ENCODE measurements at places on chromosomes 2 and 18.
A peak's percentile ranks its signal among the peaks of the same experiment; 100 is the strongest.

GRCh38 chr2:128774320-128775216 lies 455.9 kb upstream of the HS6ST1 start:
- DNase-seq, result no peak

- no peak for DNase-seq
These were observed 197.4 kb upstream of the SPHKAP start for GRCh38 chr2:228378696-228379425.

GRCh38 chr2:60965499-60965785 lies 52.1 kb upstream of the PEX13 start:
- no peak for DNase-seq

- DNase-seq, result no peak
These were observed 138.9 kb downstream of the MREG start for GRCh38 chr2:215874418-215874817.

- no peak for DNase-seq
These were observed 135.3 kb downstream of the C1D start for GRCh38 chr2:67927501-67927900.

GRCh38 chr2:190771726-190772125 lies 108.9 kb upstream of the GLS start:
- DNase-seq, result no peak

- DNase-seq, result no peak
These were observed 218.1 kb downstream of the TWIST2 start for GRCh38 chr2:239065962-239066361.

DNA sequence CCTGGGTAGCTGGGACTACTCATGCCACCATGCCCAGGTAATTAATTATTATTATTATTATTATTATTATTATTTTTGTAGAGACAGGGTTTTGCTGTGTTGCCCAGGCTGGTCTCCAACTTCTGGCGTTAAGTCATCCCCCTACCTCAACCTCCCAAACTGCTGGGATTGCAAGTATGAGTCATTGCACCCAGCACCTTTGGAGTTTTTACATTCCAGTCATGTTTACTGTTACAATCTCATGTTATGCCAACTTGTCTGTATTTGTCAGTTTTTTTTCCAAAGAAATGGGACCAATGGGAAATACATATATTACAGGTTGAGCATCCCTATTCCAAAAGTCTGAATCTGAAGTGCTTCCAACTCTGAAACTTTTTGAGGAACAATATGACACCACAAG lies 903.8 kb downstream of the SLC4A3 start:
- DNase-seq, result no peak

- no peak for DNase-seq
These were observed 29.7 kb downstream of the GNLY start for GRCh38 chr2:85723707-85724360.

- no peak for DNase-seq
These were observed 103.9 kb downstream of the MRO start for GRCh38 chr18:50715919-50716318.

DNA sequence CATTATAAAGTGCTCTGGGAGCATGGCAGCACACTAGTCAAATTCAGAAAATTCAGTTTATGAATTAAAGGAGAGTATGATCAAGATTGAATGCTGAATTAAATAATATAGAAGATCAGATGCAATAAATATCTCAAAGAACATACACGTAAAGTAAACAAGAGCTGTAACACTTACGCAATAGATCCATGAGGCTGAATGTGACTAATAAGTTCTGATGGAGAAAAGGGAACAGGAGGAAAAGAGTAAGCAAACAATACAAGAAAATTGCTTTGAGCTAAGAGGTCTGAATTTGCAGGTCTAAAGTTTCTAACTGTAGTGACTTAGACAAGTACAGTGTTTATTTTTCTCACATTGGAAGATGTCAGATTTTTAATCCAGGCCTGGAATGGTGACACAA lies 646.7 kb upstream of the ZNF804A start:
- DNase-seq, result peak; percentile 30

DNA sequence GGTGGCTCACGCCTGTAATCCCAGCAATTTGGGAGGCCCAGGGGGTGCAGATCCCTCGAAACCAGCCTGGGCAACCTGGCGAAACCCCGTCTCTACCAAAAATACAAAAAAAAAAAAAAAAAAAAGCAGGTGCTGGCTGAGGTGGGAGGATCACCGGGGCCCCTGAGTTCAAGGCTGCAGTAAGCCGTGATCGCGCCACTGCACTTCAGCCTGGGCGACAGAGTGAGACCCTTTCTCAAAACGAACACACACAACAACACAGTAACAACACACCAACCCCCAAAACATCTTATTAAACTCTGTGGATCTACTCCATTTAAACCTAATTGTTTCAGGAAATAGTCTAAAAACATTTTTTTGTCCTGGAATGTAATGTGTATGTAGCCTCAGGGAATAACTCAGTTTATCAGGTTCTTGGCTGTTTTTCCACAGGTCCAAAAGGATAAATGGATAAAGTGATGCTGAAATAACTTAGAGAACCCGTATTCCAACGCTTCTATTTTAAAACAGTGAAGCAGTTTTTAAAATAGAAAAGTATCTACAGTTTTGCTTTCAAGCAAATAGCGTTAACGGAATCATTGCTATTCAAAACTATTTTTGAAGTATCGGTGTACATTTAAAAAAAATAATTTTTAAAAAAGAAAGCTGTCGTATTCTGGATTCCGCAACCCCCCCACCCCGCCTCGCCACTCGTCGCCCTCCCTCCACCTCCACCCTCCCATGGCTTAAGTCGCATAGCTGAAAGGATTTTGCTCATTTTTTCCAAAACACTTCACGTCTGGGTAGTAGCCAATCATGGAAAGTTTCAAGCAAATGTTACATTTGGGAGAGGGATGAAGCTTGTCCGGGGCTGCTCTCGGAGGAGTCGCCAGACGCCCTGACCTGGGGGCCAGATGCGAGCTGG lies 895 bp upstream of the GLS start:
- no peak for DNase-seq

- no peak for DNase-seq
These were observed 61.2 kb downstream of the NGEF start for GRCh38 chr2:232951891-232952290.

- peak; percentile 50 for DNase-seq
These were observed 218.1 kb downstream of the WDR7 start for GRCh38 chr18:56869189-56869777.

DNA sequence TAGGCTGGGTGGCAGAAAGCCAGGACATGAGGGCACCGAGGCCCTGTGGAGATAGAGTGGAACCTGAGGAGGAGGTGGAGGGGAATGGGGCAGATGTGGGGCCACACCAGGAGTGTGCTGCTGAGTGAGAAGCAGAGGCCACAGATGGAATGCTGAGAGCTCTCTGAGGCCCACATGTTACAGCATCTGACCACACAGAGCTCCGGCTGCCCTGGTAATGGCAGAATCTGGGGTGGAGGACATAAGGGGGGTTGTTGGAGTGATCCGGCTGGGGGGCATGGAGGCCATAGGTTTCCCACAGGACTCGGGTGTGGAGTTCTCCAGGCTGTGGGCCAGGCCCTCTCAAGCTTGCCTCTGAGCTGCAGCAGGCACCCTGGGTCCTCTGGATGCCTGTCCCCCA lies 3.8 kb downstream of the MZT2B start:
- DNase-seq, result no peak

DNA sequence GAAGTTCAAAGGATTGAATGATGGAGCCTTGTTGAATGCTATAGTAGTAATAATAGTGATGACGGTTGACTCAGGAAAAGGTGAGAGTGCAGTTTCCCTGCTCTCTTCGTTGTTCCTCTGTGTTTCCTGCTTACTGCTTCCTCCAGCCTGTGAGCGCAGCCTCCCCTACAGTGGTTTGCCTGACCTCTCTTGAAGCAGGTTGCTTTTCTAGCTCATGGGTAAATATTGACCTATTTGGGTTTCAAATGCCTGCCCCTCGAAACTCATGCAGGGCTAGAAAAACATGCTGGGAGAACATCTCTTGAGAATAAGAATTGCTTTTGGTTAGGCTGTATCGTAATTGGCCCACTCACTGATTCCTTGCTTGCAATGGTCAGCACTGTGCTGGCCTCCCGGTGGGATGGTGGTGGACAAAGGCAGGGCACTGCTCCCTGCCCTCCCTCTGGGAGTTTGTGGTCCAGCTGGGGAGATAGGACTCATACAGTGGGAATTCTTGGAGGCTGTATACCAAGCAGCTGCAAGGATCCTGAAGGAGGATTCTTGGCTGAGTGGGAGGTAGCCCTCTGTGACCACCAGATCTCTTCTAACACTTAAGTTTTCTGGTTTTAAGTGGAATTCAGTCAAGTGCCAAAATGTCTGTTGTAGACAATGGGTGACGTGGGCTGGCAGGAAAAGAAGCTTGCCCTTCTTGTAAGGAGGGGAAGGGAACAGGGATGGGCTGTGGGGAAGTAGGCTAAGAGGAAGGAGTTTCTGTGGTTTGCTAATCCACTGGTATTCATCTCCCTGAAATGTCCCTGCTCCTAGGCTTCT lies 5.4 kb upstream of the RNF181 start:
- no peak for DNase-seq

GRCh38 chr2:210859314-210859713 lies 302.9 kb downstream of the CPS1 start:
- no peak for DNase-seq

GRCh38 chr2:773256-774160 lies 96.3 kb upstream of the TMEM18 start:
- DNase-seq, result no peak

- no peak for DNase-seq
These were observed 3.5 kb downstream of the TRIB2 start for GRCh38 chr2:12720278-12720620.

DNA sequence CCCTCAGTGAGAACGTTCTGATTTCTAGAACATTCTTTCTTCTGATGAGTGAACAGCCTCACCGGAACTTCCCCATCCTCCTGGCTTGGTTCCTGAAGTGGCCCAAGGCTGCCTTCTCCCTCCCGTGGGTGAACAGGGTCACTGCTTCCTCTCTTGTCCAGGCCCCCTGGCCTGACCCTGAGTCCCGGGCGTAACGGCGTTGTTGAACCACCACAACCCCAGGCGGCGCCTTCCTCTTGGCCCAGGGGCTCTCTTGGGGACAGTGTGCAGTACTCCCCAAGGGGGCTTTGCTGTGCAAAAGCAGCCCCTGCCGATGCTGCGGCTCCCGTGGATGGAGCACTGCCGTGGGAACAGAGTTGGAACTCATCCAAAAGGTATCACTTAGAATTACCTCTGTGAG lies 147.2 kb downstream of the TSN start:
- DNase-seq, result no peak

DNA sequence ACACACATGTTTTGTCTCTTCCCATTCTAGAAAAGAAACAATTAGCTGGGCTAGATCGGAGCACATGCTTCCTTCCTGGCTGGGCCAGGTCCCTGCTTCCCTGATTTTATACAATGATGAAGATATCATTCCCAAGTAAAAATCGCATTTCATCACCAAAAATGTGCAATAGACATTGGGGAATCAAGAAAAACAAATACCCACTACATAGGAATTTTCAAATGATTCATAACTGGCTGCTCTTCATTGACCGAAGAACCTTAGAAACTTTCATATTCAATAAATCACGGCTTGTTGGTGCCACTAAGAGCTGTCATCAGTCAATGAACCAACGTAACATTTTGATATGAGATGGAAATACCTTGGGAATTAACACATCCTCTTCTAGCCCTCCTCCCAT lies 373.6 kb upstream of the TRIB2 start:
- no peak for DNase-seq

DNA sequence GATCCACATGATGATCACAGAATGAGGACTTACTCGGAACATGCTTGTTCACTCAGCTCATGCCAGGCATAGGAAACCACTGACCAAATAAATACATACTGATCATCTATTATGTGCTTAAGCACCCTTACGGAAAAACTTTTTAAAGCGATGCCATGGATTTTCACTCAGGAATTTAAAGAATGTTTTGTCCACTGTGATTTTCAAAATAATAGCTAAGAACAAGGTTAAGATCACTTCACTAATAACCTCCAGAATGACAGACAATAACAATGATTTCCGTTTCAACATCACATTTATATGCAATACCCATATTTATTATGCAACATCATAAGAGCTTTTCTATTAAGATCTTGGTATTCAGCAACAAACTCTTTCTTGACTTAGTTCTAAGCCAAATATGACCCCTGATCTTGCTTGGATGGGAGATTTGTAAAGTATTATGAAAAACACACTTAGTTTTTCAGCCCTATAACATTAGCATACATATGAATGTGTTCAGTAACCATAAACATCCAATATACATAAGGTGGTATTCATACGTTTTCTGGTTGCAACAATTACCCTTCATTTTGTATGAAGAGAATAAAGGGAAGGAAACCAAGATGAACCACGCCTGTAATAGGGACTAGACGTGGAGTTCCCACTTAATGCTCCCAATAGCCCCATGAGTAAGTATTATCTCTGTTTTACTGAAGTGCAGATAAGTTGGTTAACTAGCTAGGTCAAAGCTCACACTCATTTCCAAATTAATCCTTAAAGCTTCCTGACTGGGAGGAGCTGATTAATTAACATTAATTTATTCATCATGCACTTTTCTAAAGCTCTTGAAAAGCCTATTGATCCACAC lies 1.9 kb downstream of the CD302 start:
- DNase-seq, result no peak

All from LNCaP clone FGC (cell line).